Activated naive CD4-positive, alpha-beta T cell treated with anti-CD3 and anti-CD28 coated beads, Interleukin-2, amount 50 U/mL, for 72 hours (primary cell): ENCODE measurements at places on chromosomes 12 and 14.

DNA sequence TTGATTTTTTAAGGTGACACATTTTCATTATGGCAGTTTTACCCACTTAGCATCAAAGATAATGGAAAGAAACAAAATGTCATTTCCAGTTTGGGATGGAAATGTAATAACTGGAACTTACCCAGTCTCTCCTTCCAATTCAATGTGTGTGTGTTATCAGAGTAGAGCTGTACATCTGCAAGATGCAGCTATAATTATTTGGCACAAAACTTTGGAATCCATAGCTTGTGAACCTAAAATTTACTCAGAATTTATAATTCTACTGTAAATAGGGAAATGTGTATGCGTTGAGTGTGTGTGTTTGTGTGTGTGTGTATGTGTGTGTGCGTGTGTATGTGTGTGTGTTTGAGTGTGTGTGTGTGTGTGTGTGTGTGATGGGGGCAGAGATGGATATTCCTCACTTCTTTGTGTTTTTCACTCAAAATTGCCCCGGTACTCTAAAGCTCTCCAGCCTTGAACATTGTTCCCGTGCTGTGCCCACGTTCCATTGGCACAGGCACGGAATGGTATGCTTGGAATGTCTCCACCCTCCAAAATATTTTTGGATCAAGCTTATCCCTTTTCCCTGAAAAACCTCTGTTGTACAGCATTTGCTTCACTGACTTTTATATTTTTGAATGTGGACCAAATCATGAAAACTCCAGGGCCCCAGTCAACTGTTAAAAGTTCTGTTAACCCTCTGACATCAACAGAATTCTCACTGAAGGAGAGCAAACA, 150.2 kb upstream of the BMP4 start:
- no peak for DNase-seq

DNA sequence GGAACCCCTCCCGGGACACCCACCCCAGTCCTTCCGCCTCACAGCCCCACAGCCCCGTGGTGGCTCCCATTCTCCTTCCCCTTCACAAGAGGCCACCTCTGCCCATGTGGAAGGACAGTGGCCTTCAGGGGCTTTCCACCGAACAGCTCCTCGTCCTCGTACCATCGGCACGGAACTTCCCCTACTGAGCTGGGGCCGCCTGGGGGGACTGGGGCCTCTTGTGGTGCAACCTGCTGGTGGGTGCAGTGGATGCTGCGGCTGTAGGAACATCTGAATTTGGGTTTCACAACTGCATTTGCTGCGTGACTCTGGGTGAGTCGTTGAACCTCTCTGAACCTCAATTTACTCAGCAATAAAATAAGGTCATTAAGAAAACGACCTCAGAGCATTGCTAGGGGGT, 50.9 kb downstream of the RFLNA start:
- no peak for DNase-seq

GRCh38 chr14:50830932-50831725, at the start of gene NIN:
NIN (minus strand) TSS chr14:50831162; CDS start chr14:50822056, 9,106 bp downstream.
- DNase-seq, result peak; percentile 76

DNA sequence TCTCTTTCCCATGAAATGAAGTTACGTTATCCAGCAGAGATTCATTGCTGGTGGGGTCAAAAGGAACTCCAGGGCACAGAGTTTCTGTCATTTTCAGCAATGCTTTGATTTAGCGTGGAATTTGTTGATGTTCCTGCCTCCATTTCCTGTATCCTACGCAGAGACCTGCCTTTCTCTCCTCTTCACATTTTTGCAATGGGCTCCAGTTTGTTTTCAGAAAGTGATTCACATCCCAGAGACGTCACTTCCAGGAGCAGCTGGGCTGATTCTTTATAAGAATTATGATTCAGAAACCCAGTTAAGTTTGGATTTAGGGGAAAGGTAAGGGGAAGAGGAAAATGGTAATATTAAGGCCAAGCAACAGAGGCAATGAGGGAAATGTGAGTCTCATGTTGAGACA, 11.6 kb downstream of the RNASE10 start:
- no peak for DNase-seq

GRCh38 chr14:58540749-58541632, 96.8 kb upstream of the DACT1 start:
- DNase-seq, result no peak

DNA sequence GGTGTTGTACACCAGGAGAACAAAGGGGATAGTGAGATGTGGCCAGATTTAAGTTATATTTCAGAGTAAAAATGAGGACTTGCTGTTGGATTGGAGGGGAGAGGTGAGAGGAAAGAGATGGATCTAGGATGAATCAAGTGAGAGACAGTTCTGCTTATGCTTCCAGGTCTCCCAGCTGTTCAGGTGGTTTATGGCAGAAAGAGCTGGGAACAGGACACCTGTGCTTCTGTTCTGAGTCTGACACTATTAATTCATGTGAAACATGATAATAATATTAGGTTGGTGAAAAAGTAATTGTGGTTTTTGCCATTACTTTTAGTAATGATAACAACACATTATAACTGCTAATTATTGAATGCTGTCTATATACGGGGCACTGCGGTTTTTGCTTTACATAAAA, 55.7 kb downstream of the SLC15A5 start:
- no peak for DNase-seq

- DNase-seq, result no peak
These were observed 403.7 kb downstream of the SLC6A15 start for GRCh38 chr12:84508851-84509260.
